T-cell (primary cell): ENCODE measurements at places on chromosomes 13 and 19. TPM values are rescaled to one million over a fixed set of nuclear protein-coding genes. Genes with fewer than 3 reads are reported as not detected.

The CLC gene
- total RNA-seq, result 1.3 TPM

The CAB39L gene
- total RNA-seq, result 5.4 TPM

The USHBP1 gene
- total RNA-seq, result 0.10 TPM

The APOC4 gene
- total RNA-seq, result not detected

The FSD1 gene
- total RNA-seq, result 2.9 TPM

The GGN gene
- total RNA-seq, result 0.60 TPM

The C3 gene
- total RNA-seq, result 1.1 TPM

The TMEM150B gene
- 0.47 TPM for total RNA-seq

The TEX29 gene
- total RNA-seq, result 0.76 TPM

The IGSF23 gene
- not detected for total RNA-seq

The PALM3 gene
- not detected for total RNA-seq

The TJP3 gene
- total RNA-seq, result 23.1 TPM

The RAB3D gene
- 8.8 TPM for total RNA-seq

The PRSS57 gene
- 1.9 TPM for total RNA-seq

The LIPE gene
- 44.4 TPM for total RNA-seq

The TRPM4 gene
- 0.50 TPM for total RNA-seq

The MBNL2 gene
- 33.7 TPM for total RNA-seq

The ZNF729 gene
- not detected for total RNA-seq

GRCh38 chr13:39784347-39784746, 128.9 kb downstream of the COG6 start:
- DNase-seq, result no peak

DNA sequence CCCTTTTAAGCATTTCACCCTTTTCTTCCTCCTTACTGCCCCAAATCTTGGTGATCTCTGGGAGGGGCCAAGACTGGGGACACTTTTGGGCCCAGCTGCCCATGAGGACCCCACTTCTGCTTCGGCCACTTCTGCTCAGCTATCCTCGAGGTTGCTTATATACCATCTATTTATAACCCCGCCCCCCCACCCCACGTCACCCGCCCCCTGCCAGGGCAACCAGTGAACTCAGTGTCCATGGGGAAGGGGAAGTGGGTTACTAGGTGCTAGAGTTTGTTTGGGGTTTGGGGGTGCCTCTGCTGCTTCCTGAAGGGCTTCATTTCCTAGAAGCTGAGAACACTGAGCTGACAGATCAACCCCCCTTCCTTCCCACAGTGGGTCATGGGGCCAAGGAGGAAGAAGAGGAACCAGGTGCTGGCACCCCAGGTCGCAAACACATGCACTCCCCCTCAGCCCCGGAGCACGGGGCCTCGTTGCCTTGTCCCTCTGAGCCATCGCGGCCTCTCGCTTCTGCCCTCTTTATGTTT, 6.1 kb upstream of the ADGRE5 start:
- DNase-seq, result peak; percentile 82

DNA sequence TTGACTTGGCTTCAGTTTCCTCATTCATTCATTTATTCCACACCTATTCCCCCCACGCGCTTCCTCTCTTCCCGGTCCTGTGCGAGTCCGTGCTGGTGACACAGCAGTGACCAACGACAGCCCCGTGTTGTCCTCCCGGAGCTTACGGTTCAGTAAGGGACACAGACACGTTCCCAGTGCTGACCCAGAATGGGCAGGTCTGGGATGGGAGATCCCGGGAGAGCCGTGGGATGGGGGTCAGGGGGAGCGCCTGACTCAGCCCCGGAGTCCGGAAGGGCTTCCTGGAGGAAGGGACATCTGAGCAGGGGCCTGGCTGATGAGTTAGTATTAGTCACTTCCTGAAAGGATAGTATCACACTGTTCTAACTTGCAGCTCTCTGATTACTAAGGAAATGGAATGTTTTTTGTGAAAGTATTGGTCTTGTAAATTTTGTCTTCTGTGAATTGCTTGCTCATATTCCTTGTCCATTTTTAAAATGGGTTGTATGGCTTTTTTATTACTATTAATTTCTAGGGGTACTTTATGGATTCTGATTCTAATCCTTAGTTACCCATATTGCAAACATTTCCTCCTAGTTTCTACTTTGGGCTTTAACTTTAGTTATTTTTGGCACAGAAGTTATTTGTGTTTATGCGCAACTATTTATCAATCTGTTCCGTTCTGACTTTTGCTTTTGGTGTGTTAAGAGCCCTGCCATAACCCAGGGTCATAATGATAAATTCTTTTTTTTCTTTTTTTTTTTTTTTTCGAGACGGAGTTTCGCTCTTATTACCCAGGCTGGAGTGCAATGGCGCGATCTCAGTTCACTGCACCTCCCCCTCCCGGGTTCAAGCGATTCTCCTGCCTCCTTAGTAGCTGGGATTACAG, 708 bp upstream of the ERCC1 start:
- no peak for DNase-seq

DNA sequence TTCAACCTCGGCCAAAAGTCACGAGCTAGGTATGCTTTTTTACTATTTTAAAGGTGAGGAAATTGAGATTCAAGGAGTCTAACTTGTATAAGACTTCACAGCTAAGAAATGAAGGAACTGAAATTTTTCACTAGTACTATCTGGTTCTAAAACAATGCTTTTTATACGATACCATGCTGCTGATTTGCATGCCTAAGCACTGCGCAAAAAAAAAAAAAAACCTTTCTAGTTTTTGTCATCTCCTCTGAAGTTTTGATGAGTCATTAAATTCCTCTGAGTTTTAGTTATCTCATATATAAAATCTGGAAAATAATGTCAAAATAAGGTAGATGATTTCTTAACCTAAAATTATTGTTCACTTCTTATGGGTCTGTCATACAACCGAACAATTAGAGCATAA, 28.0 kb upstream of the UFM1 start:
- no peak for DNase-seq

- no peak for DNase-seq
Observed at GRCh38 chr13:35857769-35858168, 273.4 kb downstream of the DCLK1 start.

GRCh38 chr13:65143920-65144319, 2086.2 kb downstream of the PCDH9 start:
- no peak for DNase-seq

- DNase-seq, result no peak
Observed at GRCh38 chr19:39190768-39191167, 6.0 kb upstream of the NCCRP1 start.

- DNase-seq, result no peak
Observed at GRCh38 chr19:22602631-22603272, 31.4 kb upstream of the ZNF492 start.

- no peak for DNase-seq
Observed at GRCh38 chr13:23915308-23915707, 18.0 kb upstream of the C1QTNF9B start.

GRCh38 chr13:114118511-114119123, 13.8 kb downstream of the RASA3 start:
- no peak for DNase-seq

DNA sequence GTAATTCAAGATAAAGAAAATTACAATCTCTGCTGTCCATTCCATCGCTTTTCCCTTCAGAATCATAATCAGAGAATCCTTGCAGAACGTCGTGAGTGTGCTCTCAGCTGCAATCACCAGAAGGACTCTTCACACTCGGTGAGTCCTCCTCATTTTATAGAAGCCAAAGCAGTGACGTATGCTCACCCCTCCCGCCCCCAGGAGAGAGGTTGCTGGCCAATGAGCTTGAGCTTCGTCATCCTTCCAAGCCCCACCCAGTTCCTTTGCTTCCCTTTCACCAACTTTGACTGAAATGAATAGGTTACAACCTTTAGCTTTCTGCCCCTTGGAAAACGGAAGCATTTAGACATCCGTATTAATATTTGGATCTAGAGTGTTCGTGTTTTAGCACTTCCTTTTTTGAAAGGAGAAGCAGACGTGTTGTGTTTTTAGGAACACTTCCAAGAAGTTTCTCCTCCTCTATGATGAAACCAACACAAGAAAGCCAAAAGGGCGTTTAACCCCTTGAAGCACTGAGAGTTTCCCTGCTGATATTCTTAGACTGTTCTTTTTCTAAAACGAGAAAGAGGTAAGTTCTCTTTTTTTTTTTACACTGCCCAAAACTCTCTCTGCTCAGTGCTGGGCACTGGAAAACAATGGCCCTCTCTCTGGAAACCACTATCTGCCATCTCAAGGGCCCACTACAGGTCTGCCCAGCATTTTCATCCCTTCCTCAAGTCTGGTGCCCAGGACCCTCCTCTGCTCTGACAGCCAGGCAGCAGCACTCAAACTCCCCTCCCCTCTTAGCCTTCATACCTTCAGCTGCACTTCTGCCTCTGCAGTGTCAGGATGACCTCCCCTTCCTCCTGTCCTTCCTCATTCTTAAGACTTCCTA, 44.3 kb upstream of the CEACAM21 start:
- DNase-seq, result peak; percentile 92

- peak; percentile 13 for DNase-seq
Observed at GRCh38 chr13:45333977-45334922, 6.7 kb downstream of the TPT1 start.

DNA sequence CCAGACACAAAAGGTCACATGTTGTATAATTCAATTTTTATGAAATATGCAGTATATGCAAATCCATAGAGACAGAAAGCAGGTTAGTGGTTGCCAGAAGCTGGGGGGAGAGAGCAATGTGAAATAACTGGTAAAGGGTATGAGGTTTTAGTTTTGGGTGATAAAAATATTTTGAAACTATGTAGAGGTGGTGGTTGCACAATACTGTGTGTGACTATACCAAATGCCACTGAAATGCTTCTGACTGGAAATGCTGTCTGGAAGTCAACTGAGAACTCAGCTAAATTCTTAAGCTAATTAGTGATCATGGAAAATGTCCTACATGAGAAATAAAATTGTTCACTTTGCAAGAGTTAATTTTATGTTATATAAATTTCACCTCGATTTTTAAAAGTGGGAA, 65.3 kb upstream of the RXFP2 start:
- no peak for DNase-seq

DNA sequence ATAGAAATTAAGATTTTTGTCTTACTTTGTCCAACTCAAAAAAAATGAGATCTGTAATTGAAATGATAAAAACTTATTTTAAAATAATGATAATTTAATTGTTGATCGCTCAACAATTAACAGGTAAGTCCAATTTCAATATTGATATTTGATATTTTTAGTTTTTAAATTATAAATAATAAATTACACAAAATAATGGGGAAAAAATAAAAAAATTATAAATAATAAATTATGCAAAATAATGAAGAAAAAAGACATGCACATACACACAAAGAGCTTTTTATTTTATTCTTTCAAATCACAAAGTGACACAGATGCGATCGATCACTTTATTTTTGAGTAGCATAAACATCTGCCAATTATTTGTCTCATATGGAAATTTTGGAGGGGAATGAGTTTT, 40.8 kb downstream of the KCTD12 start:
- DNase-seq, result no peak

DNA sequence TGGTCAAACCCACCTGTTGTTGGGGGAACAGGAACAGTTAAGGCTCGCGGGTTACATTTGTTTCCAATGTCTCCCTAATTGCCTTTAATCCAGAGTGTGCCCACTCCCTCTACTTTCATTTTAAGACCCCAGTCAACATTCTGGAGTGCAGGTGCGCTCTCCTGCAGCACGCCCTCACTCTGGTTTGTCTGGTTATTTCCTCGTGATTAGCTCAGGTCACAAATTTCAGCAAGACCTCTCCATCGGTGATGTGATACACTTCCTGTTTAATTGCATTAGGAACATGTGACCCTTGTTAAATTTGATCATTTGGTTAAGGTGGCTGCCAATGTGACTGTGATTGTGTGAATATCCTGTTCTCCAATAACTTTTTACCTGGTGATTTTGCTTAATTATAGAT, 53.0 kb downstream of the TEX29 start:
- no peak for DNase-seq

- no peak for DNase-seq
Observed at GRCh38 chr19:56896095-56896494, 55.6 kb upstream of the PEG3 start.

DNA sequence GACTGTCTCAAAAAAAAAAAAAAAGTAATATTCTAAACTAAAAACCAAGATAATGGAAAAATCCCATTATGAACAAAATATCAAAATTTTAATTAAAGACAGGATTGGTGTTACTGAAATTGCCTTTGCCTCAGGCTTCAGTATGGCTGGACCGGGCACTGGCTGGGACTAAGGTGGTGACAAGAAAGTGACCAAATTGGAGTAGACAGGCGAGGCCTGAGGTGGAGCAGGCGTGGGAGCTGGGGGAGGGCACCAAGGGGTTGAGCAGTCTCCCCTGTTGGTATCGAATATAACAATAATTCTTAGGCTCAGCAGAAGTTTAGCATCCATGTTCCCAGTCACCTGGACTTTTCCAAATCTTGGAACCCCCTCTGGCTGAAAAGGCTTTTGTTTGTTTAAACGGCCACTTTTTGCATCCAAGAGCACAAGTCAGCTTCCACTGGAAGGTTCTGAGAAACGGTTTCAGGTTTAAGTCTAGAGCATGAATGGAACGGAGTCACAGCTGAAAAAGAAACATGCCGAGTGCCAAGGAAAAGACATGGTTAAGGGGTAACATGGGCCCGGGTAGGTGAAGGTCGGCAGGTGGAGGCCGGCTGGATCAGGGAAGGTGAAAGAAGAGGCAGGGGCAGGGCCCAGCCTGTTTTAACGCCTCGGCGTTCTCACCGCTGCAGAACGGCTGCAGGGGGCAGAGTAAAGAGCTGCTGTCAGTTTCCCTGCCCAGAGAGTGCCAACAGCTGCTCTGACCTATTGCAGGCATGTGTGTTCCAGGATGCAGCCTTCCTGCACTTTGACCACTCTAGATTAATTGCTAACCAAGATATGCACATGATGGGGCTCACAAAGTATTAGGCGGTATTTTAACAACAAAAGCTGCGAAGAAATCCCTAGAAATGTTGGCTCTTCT, 104.4 kb downstream of the TM9SF2 start:
- peak; percentile 57 for DNase-seq

DNA sequence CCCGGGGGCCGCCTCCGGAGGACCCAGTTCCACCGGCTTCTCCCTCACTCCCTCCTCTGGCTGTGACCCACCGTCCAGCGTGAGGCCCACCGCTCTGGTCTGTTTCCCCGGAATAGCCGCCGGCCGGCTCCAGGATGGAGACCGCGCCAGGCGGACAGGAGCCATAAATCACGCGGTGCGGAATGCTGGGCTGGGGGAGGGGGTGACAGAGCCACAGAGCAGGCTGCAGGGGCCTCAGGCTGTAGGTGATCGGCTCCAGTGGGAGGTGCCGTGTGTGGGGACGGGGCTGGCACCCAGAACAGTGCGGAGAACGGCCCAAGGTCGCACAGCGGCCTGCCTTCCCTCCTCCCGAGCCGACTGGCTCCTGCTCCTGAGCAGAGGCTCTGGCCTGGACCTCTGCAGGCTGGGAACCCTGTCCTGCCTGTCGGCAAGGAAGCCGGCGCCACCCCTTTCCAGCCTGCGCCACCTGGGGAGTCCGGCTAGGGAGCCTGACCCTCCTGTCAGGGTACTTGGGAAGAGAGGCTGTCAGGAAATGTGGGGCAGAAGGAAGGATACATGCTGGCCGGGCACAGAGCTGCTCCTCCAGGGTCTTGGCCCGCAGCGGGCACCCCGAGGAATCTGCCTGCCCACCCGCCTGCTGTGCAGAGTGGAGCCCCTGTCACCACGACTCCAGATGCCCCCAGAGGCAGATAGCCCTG, 8.3 kb downstream of the PIAS4 start:
- DNase-seq, result no peak

GRCh38 chr13:112060282-112060830, 6.6 kb upstream of the SOX1 start:
- no peak for DNase-seq

- no peak for DNase-seq
Observed at GRCh38 chr13:22432690-22433089, 748.1 kb upstream of the SGCG start.
